ENCODE measurements at places on chromosomes 6 and 20. TPM values are rescaled to one million over a fixed set of nuclear protein-coding genes. Genes with fewer than 3 reads are reported as not detected.

The PRDM13 gene
- total RNA-seq, result 1.3 TPM

The PNISR gene
- total RNA-seq, result 21.4 TPM

The PNLDC1 gene
- total RNA-seq, result 0.05 TPM

The ATP5F1E gene
- 115 TPM for total RNA-seq

The SH3BGRL2 gene
- 0.32 TPM for total RNA-seq

The HLA-DOB gene
- 0.05 TPM for total RNA-seq

The EPPIN gene
- not detected for total RNA-seq

The MEP1A gene
- not detected for total RNA-seq

The CRISP1 gene
- total RNA-seq, result not detected

The WFDC6 gene
- total RNA-seq, result not detected

The C20orf202 gene
- not detected for total RNA-seq

The PSORS1C2 gene
- not detected for total RNA-seq

The EPHA7 gene
- 0.03 TPM for total RNA-seq

The ADGRF4 gene
- 18.7 TPM for total RNA-seq

The NRN1 gene
- total RNA-seq, result 0.74 TPM

The ZBTB46 gene
- 0.73 TPM for total RNA-seq

The HCRTR2 gene
- total RNA-seq, result not detected

The ACSS2 gene
- total RNA-seq, result 9.8 TPM

The SEC23B gene
- total RNA-seq, result 49.5 TPM

The NFATC2 gene
- 8.5 TPM for total RNA-seq

The HLA-DRB5 gene
- not detected for total RNA-seq

The LRFN2 gene
- total RNA-seq, result not detected

The TSHZ2 gene
- total RNA-seq, result not detected

The KIF13A gene
- 17.5 TPM for total RNA-seq

The MUC22 gene
- 0.02 TPM for total RNA-seq

The HFE gene
- total RNA-seq, result 11.8 TPM

The BAK1 gene
- total RNA-seq, result 46.0 TPM

The CLDN20 gene
- total RNA-seq, result not detected

The PAK5 gene
- not detected for total RNA-seq

The ZNF341 gene
- 4.2 TPM for total RNA-seq

The PROCR gene
- total RNA-seq, result 140 TPM

The HLA-DMA gene
- total RNA-seq, result 3.0 TPM

The SIRPG gene
- total RNA-seq, result not detected

The CST5 gene
- total RNA-seq, result not detected

The GUCA1A gene
- total RNA-seq, result not detected

The ZNF318 gene
- total RNA-seq, result 3.9 TPM

The ZNF831 gene
- not detected for total RNA-seq

The ACTL10 gene
- not detected for total RNA-seq

The SLC52A3 gene
- 0.38 TPM for total RNA-seq

The LKAAEAR1 gene
- total RNA-seq, result 2.4 TPM

The BTN1A1 gene
- total RNA-seq, result not detected

The FAM184A gene
- total RNA-seq, result not detected

All from A549 treated with AZD2906 at 1 μM for 4 hours (cell line).